ENCODE measurements at places on chromosomes 4 and X.
A peak's percentile ranks its signal among the peaks of the same experiment; 100 is the strongest.

DNA sequence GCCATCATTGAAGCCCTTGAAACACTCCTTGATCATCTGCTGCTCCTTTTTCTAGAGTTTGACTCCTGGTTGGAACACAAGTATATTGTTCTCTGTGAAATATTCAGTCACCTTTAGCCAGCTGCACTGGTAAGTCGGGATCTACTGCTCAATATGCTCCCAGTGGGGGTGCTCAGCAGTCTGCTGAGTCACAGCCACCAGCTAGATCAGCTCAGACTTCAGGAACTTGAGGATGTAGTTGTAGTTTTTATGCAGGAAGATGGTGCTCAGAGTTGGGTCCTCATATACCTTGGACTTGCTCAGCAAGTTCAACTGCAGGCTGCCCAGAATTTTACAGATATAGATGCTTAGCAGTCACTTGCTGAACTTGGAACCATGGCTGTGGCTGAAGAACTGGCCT lies 202.5 kb upstream of the RPL34 start:
- DNase-seq = peak; percentile 8

DNA sequence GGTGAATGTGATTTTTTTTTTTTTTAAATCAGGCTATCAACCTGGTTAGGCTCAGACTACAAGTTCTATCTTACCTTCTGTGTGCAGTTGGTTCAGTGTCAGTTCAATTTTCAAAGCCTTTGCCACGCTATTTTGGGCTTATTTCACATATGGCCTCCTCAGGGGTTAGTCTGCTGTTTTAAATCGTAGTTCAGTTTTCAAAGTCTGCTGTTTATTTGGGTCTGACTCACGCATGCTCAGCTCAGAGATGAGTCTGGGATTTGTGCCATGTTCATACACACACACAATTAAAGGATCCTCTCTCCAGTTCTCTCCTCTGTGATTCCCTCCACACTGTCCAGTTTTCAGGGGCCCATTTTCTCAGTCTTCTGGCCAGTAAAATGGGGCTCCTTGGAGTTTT lies 32.3 kb upstream of the ZFX start:
- DNase-seq = peak; percentile 72

- DNase-seq = peak; percentile 4
Measured at GRCh38 chr4:72286185-72286584, 254.4 kb downstream of the NPFFR2 start.

DNA sequence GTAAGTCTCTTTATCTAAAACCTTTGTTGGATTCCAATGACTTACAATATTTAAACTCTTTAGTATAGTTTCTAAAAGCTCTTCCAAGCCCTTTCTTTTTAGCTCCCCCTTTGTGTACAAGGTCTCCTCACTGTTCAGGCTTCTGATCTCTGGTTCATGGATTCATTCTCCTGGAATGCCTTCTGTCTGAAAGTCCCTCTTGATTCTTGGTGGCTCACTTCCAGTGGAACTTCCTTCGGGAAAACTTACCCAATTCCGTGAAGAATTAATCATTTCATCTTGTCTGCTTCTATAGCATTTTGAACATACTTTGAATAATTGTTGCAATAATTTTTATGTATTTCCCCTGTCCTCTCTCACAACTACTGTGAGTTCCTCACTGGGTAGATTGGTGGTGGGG lies 3.6 kb downstream of the ARHGAP24 start:
- DNase-seq = peak; percentile 43

DNA sequence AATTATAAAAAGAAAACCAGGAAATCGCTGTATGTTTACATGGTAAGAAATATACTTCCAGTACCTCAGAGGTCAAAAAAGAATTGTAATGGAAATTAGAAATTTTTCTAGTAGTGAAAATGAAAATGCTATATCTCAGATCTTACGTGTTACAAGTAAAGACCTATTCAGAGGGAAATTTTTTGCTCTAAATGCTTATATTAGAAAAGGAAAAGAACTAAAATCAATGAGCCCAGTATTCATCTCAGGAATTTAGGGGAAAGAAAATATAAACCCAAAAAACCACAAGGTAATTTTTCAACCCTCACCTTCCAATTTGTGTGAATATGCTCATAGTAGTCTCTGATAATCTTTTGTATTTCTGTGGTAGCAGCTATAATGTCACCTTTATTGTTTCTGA lies 145.6 kb downstream of the RAP1GDS1 start:
- no peak for DNase-seq

DNA sequence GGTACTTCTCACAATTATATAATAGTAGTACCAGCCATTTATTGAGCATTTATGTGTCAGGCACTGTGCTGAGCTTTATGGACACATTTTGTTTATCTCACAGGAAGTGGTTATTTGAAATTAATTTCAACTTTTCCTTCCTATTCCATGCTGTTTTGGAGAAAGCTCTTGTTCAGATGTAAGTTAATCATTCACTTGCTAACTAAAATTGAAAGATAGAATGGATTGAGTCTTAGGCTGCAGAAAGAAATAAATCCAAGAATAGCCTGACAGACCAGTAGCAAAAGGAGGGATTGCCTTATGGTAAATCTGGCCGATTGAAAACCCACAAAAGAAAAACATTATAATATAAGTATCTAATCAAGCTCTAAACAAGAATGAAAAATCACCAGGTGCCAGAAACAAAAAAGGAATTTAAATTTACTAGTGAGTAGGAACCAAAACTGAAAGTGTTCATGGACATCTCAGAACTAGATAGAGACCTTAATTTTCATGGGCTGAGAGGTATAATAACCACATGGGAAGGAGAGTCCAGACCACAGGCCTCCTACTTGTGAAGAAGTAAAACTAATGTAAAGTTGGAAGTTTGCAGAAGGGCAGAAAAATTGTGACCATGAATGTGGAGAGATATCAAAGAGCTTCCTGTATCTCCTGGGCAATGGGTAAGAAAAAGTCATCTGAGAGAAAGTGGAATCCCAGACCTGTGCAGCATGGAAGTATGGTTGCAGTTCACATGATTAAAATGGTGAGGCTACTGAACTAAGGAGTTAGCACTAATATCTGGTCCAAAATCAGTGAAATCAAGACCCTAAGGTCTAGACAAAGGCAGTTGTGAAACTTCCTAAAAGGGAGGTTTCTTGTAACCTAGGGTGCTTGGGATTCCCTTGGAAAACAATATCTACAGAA lies 38.0 kb downstream of the RADX start:
- DNase-seq = no peak

DNA sequence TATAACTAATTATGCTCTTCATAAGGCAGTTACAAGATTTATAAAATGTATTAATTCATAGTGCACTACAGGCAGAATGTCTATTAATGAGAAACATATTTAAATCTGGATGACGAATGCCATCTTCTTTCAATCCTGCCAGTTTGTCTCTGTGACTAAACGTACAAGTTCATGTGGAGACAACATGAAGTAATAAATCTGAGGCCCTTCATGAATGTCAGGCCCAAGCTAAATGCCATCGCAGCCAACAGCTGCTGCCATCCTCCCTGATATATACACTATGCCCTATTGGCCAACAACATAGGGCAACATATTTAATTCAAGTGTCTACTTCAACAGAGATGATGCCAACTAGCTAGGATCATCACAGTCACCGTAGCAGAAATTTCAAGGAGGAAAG lies 43.7 kb downstream of the TSPAN5 start:
- no peak for DNase-seq

GRCh38 chr4:175971388-175972179 lies 94.1 kb upstream of the WDR17 start:
- peak; percentile 1 for DNase-seq

DNA sequence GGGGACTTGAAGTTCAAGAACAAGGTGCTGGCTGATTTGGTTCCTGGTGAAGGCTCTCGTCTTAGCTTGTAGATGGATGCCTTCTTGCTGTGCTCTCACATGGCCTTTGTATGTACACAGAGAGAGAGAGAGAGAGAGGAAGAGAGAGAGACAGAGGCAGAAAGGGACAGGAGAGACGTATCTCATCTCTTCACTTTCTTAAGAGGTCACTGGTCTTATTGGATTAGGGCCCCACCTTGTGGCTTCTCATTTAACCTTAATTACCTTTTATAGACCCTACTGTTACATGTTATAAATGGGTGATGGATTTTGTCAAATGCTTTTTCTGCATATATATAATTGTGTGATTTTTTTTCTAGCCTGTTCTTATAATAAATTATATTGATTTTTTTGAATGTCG lies 1444.2 kb downstream of the ADGRL3 start:
- peak; percentile 2 for DNase-seq

DNA sequence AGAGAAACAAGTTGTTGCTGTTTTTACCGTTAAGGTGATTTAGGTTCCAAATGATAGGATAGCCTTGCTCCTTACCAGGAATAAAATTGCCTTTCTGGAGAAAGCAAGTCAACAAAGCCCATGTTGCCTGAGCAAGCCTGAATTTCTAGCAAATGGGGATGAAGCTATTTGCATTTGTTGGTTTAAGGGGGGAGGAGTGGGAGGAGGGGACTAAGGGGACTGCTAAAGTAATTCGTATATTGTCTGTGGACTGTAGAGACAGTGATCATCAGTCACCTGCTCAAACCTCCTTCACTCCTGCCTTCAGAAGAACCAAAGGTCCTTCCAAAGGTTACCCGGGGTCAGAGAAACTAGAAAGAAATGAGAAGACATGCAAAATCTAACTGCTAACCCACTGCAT lies 65.8 kb downstream of the SCML2 start:
- DNase-seq = no peak

DNA sequence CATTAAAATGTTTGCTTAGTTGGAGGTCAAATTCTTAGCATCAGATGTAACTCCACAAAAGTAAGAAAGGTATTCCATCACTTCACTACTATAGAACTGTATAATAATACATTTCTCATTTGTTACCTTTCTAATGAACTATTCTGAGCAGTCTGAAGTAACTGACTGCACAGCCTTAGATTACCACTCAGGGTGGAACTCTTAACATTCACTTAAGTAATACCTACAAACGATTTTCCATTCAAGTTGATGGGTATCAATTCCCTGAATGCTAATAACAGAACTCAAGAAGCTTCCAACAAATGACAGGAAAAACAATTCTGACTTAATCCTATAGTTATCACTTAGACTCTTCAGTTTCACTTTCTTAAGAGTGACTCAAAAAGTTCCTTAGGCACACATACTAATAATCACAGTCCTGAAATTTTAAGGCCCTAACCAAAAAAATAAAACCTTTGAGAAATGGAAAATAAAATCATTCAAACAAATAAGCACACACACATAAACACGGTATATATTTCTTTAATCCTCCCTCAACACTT lies 20.9 kb downstream of the HNRNPD start:
- DNase-seq = no peak

- DNase-seq = peak; percentile 76
Measured at GRCh38 chr4:88439161-88439760, 17.7 kb upstream of the HERC5 start.

DNA sequence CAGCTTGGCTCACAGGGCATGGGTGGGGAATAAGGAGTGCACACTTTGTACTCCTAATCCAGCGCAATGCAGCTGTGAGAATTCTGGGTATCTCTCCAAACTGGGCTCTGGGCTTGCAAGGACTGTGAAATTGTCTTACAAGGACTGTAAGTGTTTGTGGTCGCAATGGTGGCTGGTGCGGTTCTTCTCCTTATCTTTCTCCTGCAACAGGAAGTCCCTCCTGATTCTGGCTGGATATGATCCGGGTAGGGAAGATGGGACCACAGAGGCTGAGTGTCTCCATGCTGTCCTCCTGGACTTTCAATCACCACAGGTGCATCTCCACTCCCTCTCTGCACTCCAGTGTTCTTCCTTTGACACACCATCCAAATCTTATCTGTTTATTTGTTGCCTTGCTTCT lies 55.7 kb upstream of the GYPE start:
- DNase-seq = no peak

DNA sequence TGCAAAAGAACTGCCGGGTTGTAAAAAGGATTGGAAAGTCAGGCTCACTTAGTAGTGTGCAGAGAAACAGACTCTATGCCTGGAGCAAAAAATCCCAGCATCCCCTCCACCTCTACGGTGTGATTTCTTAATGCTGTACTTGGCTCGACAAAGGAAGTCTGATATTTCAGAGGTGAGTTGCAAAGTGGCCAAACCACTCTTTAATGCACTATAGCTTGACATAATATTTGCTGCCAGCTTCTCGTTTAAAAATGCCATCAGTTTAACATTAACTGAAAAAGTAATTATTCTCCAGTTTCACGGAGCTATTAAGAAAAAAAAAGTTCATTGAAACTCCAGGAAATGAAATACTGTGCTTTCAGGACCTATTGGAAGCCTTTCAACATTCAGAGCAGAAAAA lies 448.3 kb upstream of the ZFP42 start:
- peak; percentile 10 for DNase-seq

DNA sequence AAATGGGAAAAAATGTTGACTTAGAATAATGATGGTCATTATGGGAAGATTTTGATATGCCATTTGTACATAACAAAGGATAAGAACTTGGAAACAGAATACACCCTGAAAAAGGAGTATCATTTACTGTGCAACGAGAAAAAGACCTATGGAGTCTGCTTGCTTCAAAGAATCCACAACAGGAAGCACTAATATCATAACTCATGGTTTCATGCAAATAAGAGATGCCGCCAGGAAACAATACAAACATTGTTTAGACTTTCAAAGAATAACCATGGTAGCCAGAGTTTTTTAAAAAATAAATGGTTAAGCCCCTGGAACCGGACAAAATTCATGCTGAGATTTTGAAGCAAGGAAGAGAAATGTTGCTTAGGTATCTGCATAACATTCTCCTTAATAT lies 139.9 kb upstream of the ETNPPL start:
- no peak for DNase-seq

GRCh38 chr4:114236171-114236769 lies 256.8 kb upstream of the ARSJ start:
- no peak for DNase-seq

- no peak for DNase-seq
Measured at GRCh38 chr4:24241511-24241910, 342.8 kb downstream of the DHX15 start.

- no peak for DNase-seq
Measured at GRCh38 chr4:153939570-153939969, 150.7 kb upstream of the SFRP2 start.

GRCh38 chrX:74521961-74522751 lies 92.3 kb downstream of the RLIM start:
- DNase-seq = peak; percentile 52

DNA sequence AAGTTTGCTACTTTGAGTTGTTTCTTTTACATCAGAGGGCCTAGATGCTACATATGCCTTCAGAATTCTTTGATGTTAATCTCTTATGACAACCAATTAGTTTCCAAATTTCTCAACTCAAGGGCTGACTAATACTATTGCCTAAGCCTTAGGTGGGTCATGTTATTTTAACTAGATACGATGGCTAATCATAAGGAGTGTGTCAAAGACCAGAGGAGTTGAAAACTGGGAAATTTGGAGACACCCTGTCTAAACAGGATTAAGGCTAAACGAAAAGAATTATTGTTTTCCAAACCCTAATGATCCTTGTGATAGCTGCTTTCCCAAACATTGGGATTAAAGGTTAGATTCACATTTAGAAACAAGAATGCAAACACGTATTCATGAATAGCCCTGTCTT lies 228.5 kb downstream of the PCDH7 start:
- DNase-seq = peak; percentile 2

GRCh38 chr4:1315836-1316536 lies 26.3 kb downstream of the MAEA start:
- DNase-seq = no peak

All from M059J (cell line).